ENCODE measurements at places on chromosomes 3 and 15. TPM values are rescaled to one million over a fixed set of nuclear protein-coding genes. Genes with fewer than 3 reads are reported as not detected.

Gene ATXN7
- 3.6 TPM for total RNA-seq

Gene IQCF5
- total RNA-seq = not detected

Gene CASR
- not detected for total RNA-seq

Gene NRG4
- total RNA-seq = 0.29 TPM

Gene IGSF10
- total RNA-seq = 0.51 TPM

Gene AGBL1
- not detected for total RNA-seq

Gene UPK1B
- 12.9 TPM for total RNA-seq

Gene CTXN2
- total RNA-seq = not detected

Gene CD276
- total RNA-seq = 81.3 TPM

Gene CXCR6
- not detected for total RNA-seq

Gene CLDN18
- not detected for total RNA-seq

Gene C3orf85
- not detected for total RNA-seq

Gene GANC
- 7.6 TPM for total RNA-seq

Gene SQOR
- total RNA-seq = 102 TPM

Gene P2RY12
- total RNA-seq = not detected

Gene RPL29
- total RNA-seq = 1,309 TPM

Gene MKRN3
- total RNA-seq = 2.6 TPM

Gene CCDC54
- not detected for total RNA-seq

Gene LIPH
- 5.6 TPM for total RNA-seq

Gene NCK1
- 25.0 TPM for total RNA-seq

Gene SLCO2A1
- 0.19 TPM for total RNA-seq

Gene SEC22C
- total RNA-seq = 32.7 TPM

Measured in A549 treated with GW870086 at 1 μM for 4 hours (cell line).